Activated CD8-positive, alpha-beta memory T cell treated with anti-CD3 and anti-CD28 coated beads for 4 hours (primary cell): ENCODE measurements at places on chromosomes 12 and 14.

GRCh38 chr12:96327889-96328288 is 72.3 kb downstream of the CDK17 start:
- DNase-seq: no peak

DNA sequence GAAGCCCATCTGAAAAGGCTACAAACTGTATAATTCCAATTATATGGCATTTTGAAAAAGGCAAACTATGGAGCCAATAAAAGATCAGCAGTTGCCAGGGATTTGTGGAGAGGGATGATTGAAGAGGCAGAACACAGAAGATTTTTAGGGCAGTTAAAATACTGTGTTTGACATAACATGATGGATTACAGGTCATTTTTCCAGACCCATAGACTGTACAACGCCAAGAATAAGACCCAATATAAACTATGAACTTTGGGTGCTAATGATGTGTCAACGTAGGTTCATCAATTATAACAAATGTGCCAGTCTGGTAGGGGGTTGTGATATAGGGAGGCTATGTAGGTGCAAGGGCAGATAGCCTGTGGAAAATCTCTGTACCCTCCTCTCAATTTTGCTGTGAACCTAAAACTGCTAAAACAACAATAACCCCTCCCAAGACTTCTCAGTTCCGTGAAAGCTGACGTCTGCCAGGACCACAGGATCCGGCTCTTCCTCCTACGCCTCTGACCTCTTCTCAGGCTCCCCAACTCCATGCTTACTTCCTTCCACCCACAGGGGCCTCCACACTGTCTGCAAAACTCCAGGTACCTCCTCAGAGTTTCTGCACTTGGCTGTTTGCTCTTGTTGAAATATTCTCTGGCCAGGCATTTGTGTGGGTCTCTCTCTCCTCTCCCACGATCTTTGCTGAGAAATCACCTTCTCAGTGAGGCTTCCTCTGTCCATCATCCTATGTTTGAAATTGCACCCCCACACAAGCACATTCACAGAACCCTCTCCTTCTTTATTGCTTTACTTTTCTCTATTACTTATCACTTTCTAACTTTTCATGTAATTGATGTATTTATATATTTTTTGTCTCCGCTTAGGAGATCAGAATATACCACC is 131.4 kb downstream of the BBS10 start:
- DNase-seq: no peak

GRCh38 chr12:47481041-47481440 is 224.8 kb downstream of the RPAP3 start:
- no peak for DNase-seq

GRCh38 chr14:95296966-95297365 is 22.7 kb downstream of the CLMN start:
- DNase-seq: no peak

DNA sequence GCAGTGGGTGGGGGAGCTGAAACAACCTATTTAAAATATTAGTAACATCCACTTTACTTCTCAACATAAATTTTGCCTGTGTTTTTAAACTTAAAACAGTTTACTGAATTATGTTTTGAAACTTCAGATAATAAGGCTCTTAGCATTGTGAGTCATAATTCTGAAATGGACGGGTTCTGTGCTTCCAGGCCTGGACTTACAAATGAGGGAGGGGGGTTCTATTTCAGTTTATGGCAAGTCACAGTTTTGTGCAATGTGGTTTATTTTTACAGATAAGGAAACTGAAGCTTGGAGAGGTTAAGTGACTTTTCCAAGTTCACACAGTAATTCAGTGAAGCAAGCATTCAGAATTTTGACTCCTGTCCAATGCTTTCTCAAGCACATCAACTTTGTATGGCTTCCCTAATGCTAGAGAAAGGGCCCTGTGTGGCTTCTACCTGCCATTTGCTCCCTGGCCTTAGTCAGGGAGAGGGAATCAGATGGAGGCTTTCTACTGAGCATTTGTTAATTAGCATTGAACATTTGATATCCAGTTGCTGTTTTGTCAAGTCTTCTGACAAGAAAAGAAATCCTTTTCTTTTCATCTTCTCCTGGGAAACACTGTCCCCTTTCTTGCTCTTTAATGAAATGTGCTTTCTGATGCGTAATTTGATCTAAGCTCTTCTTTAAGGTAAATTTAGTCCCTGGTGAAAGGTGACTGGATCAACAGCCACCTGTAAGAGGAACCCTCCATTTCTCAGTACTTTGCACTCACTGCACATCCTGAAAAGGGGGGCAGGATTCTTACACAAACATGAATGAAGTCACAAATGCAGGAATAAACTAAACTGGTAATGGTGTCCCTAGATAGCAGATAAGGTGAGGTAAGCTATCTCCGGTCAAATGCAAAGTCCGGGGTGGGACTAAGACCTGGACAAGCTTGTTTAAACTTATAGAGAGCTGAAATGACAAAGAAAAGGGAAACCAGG is 2.5 kb upstream of the SALL2 start:
- DNase-seq: no peak

DNA sequence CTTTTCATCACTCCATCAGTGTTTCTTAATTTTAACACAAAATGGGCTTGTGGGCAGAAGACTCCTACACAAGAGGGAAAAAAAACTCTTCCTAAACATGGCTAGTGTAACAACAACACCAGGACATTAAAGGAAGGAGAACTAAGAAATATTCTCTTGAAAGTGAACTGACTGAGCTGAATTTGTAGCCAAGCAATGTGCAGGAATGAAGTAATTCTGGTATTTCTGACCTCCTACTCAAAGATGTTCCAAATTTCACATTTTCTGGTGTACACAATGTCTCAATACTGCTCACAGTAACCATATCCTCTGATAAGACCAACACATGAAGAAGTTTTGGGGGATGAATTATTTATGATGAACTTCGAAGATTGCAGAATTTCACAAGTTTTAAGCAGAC is 357.3 kb downstream of the DUSP6 start:
- DNase-seq: no peak

DNA sequence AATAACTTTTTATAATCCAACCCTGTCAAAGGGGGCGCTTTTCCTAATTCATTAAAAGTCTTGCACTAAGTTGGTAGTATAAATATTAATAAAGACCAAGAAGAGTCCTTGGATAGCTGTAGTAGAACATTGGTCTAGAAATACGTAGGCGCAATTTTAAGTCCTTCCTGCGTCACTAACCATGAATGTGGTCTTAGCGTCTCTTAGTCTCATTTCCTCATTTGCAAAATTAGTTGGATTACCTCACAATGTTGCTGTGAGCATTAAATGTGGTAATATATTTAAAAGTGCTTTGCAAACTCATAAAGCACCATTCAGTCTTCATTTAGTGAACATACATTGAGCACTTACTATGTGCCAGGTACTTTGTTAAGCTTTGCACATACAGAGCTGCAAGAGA is 149.7 kb downstream of the AEBP2 start:
- no peak for DNase-seq

DNA sequence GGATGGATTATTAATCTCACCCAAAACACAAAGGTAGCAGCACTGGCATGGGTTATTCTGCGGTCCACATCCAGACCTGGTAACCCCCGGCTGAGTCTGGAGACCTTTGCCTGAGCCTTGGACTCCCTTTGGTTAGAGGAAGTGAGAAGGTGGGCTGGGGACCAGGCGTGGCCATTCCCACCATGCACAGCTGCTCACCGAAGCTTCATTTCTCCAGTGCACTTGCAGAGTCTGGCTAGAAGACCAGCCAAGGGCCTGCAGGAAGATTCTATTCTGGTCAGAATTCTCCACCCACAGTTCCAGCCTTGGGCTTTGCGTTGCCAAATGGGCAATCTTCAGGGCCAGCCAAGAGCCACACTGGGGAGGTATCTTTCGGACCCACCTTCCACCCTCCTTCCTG is 73.0 kb downstream of the LGMN start:
- DNase-seq: no peak

GRCh38 chr14:74917178-74917543 is 5.9 kb downstream of the RPS6KL1 start:
- no peak for DNase-seq

DNA sequence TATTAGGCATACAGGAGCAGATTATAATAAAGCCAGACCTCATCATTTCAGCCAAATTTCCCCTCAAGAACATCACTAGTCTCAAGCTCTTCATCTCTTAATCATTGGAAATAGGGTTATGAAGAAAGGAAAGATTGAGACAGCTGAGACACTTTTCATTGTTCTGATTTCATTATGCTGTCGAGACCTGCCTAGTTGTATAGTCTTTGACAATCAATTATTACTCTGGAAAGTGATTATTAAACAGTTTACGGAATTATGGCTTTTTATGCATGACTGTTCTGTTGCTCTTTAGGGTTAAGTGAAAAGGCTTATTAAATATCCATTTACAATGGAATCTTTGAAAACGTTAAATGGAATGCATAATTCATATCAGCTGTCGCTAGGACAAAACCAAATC is 48.3 kb downstream of the TTC6 start:
- DNase-seq: no peak

DNA sequence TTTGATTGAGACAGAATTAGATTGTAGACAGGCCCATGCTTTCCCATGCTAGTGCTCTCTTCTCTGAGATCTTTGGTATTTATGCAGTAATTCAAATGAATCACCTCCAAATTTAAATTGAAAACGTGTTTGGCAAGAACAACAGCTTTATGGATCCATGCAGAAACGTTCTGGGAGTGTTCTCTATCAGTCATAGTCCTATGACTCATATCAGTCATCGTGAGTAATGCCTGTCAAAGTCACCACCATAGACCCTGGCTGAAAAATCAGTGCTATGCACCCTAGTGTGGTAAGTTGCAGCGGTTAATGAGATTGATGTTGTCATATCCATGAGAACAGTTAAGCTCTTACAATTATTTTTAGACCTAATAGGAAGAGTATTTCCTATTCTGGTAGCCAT is 90.1 kb upstream of the FOXG1 start:
- DNase-seq: no peak

DNA sequence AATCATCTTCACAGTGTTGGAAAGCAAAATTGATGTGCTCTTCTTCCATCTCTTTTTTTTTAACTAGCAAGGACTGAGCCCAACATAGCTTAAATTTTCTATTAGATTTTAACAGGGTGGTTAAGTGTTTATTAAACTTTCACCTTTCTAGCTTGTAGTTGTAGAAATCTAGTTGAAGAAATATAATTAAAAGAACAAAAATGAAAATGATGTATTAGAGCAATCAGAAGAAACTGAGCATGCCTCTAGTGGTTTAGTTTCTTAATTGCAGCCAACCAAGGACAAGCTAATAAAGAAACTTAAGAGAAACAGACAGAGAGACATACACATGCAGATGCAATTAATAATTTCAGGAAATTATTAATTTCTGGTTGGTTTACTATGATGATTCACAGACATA is 673.0 kb upstream of the LMO3 start:
- no peak for DNase-seq

GRCh38 chr12:47768323-47768811 is 4.7 kb upstream of the SLC48A1 start:
- no peak for DNase-seq

DNA sequence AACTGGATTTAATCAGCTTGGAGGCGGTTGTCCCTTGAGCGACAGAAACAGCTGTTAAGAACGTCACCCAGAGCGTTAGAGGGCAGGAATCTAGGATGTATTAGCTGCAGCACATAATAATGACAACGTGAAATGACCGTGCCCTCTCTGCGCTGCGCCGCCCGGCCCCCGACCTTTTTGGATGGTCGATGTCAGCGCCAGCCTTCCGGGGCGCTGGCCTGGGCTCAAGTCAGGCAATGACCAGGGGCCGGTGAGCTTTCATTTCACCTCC is 427 bp upstream of the TMEM120B start:
- no peak for DNase-seq

GRCh38 chr12:75439930-75440329 is 40.6 kb upstream of the GLIPR1 start:
- DNase-seq: no peak

GRCh38 chr12:2893007-2893406 is 2.3 kb downstream of the TULP3 start:
- no peak for DNase-seq

GRCh38 chr12:116542345-116542956 is 16.7 kb upstream of the MAP1LC3B2 start:
- no peak for DNase-seq

- no peak for DNase-seq
Observed at GRCh38 chr14:86654558-86655184, 1124.7 kb downstream of the FLRT2 start.

DNA sequence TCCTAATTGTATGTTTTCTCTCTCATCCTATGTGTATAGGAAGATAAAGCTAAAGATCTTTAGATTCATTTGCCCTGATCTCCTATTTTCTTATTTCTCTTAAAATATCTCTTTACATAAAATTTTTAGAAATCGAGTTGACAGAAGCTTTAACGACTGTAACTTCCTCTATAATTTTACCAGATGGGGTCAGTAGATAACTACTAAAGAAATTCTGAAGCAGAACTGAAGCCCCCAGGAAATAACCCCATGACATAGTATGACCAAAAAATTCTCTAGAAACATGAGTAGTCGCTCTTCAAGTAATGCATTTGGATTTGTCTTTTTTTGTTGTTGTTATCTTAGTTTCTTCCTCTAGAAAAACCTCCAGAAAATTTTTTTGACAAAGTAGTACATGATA is 288.0 kb downstream of the ERC1 start:
- no peak for DNase-seq

GRCh38 chr14:77186911-77187648 is 5.5 kb downstream of the TMEM63C start:
- DNase-seq: no peak

GRCh38 chr14:100117026-100117425 is 42.4 kb downstream of the DEGS2 start:
- DNase-seq: no peak

DNA sequence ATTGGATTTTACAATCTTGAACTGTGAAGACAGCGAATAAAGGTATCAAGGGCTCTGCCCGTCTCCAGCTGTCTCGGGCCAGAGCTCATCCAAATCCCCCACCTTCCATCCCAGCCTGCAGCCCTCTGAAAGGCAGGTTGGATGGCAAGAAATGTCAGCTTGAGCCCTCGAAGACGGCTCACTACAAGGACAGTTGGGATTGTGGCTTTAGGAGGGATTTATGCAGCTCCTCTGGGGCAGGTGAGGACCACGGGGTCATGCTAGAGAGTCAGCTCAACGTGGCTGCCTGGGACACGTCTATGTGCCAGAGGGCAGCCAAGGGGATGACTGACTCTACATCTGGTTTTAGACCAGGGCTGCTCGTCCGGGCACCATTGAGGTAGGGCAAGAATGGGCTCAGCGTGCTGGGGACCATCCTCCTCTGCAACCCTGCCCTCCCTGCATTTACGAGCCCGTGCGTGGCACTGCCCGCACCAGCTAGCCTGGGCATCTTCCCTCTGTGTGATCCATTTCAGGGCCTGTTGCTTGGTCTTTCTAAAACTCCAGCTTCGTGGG is 16.2 kb downstream of the MVK start:
- DNase-seq: no peak

DNA sequence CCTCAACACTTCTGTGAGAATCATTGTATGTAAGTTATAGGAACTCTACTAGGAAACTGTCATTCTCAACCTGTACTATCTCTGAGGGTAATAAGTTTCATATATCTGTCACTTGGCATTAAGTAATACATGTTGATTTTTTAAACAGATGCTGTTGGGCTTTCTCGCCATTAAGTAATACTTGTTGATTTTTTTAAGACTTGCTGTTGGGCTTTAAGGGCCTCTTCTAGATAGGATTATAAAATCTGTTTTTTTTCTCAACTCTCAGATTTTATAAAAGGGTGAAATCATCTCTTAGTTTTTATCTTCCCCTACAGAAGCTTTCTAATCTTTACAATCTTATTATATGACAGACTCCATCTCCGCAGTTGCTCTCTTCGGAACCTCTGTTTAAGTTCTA is 5.6 kb downstream of the WASHC4 start:
- DNase-seq: no peak
